Esophagus squamous epithelium (tissue), 5 donors: ENCODE measurements at places on chromosomes 11 and 22.

- H3K27me3 ChIP-seq = no peaks in the 10 kb centered on the region
- H3K4me3 ChIP-seq = no peak overlapping the region
- no peaks in the 10 kb centered on the region for H3K4me1 ChIP-seq
Observed at GRCh38 chr11:117748771-117749540, 48.1 kb downstream of the DSCAML1 start.

GRCh38 chr11:69513663-69514224, 32.3 kb downstream of the LINC01488 start:
- peaks cover 5% of the 10 kb centered on the region for H3K4me1 ChIP-seq
- H3K4me3 ChIP-seq = no peak overlapping the region
- H3K27ac ChIP-seq = no peak overlapping the region
- no peaks in the 10 kb centered on the region for H3K36me3 ChIP-seq

DNA sequence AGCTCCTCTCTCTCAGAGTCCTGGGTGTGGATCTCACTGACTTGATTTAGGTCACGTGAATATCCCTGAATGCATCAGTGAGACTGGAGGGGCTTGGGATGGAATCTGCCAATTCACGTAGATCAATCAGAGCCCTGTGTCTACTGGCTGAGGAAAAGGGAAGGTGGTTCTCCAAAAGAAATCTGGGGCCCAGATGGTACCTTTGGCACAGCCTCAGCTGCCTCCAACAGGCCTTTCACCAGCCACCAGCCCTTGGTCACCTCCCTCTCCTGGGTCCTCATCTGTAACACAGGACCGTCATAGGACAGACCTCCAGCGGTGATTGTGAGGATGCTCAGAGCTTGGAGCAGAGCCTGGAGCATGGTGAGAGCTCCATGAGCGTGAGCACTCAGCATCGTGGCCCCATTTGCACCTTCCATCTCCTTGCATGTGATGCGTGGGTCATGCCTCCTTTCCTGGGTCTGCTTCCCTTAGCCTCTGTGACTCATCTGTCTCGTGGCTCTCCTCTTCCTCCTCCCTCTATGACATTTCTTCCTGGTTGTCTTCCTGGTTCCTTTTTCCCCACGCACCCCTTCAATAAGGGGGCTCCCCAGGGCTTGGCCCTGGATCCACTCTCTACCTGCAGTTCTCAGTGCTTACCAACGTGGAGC, 7.5 kb upstream of the MIEF1 start:
- H3K27me3 ChIP-seq = no peaks in the 10 kb centered on the region
- no peaks in the 10 kb centered on the region for H3K36me3 ChIP-seq
- DNase-seq = no peak
- H3K4me3 ChIP-seq = no peak overlapping the region
- no peak overlapping the region for H3K27ac ChIP-seq

- H3K27ac ChIP-seq = no peak overlapping the region
- no peak for DNase-seq
- no peaks in the 10 kb centered on the region for H3K27me3 ChIP-seq
- H3K36me3 ChIP-seq = no peaks in the 10 kb centered on the region
Observed at GRCh38 chr11:77400775-77401449, 73.0 kb downstream of the PAK1 start.

- peaks cover 20% of the 10 kb centered on the region for H3K36me3 ChIP-seq
- peaks cover 22% of the 10 kb centered on the region for H3K4me1 ChIP-seq
- H3K4me3 ChIP-seq = no peak overlapping the region
- DNase-seq = no peak
- H3K27ac ChIP-seq = peak overlapping the region; percentile 21
Observed at GRCh38 chr22:31282748-31283468, 9.4 kb downstream of the PIK3IP1 start.

DNA sequence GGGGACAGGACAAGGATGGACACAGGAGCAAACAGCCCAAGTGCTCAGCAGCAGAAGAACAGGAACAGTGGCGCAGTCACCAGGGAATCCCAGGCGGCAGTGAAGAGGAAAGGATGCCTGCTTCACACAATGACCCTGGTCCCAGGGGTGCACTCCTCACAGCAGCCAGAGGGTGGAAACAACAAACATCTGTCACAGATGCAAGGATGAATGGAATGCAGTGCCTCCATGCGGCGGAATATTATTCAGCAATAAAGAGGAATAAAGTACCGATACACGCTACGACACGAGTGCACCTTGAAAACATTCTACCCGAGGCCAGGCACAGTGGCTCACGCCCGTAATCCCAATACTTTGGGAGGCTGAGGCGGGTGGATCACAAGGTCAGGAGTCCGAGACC, 12.7 kb downstream of the CSNK1E start:
- H3K27me3 ChIP-seq = no peaks in the 10 kb centered on the region
- no peak overlapping the region for H3K4me3 ChIP-seq
- H3K27ac ChIP-seq = peak overlapping the region; percentile 30
- peaks cover 82% of the 10 kb centered on the region for H3K4me1 ChIP-seq
- DNase-seq = no peak

DNA sequence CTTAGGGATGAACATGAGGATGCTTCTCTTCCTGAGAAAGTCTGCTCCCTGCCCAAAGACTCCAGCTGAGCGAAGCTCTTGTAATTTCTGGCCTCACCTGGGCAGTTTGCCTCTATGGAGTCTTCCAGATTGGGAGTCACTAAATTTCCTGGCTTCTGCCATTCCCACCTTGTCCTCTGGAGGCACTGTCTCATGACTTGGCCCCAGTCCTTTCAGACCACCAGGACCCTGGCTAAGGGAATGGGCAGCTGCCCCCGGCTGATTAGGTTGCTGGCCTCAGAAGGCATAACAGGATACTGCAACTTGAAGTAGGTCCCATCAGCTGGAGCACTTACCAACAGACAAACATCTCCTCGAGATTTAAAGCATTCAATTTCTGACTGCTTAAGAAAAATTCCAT, 128.1 kb upstream of the SPON1 start:
- DNase-seq = no peak
- no peaks in the 10 kb centered on the region for H3K27me3 ChIP-seq
- no peak overlapping the region for H3K4me3 ChIP-seq

DNA sequence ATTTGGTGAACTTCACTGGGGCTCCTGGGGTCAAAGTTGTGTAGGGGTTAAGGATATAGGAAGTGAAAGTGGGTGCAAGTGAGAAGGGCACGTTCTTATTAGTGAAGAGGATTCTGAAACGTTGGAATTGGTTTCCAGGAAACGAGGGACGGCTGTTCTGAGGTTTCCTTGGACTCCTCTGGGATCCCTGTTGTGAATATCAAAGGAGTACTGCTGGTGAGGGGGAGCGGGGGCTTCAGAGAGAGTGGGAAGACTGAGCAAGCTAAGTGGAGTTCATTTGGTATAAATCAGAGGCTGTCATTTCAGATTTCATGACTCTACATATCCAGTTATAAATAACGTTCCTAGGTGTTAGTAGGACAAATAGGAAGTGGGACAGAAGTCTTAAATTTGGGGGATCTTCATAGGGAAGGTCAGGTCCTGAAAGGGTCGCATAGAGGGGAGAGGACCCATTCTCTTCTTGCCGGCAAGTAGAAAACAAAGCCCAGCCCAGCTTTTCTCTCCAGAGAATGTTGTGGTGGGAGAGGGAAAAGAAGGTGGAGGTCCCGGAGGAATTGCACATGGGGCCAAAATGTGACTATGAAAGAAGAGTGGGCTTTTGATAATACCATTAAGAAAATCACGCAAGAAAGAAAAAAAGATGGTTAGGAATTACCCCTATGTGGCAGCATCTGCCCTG, 1.1 kb upstream of the NELL1 start:
- H3K27me3 ChIP-seq = peaks cover 6% of the 10 kb centered on the region
- no peak overlapping the region for H3K4me3 ChIP-seq
- DNase-seq = no peak
- no peak overlapping the region for H3K27ac ChIP-seq

DNA sequence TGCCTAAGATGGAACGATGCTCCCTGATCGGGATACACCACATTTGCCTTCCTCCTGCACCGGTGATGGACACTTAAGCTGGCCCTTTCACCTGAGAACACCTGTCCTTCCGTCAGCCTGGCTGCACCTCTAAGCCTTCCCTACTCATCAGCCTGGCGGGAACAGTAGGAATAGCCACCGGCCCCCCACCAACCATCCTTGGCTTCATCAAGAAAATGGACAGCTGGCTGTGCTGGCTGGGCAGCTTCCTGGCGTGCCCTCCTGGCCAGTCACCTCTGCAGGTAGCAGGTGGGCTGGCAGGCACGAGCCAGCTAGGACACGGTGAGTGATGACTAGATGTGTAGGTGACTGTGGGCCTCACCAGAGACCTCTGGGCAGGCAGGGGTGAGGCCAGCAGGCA, 142.8 kb downstream of the CTTN start:
- no peak overlapping the region for H3K4me3 ChIP-seq
- no peaks in the 10 kb centered on the region for H3K36me3 ChIP-seq
- no peak overlapping the region for H3K27ac ChIP-seq
- no peaks in the 10 kb centered on the region for H3K4me1 ChIP-seq

DNA sequence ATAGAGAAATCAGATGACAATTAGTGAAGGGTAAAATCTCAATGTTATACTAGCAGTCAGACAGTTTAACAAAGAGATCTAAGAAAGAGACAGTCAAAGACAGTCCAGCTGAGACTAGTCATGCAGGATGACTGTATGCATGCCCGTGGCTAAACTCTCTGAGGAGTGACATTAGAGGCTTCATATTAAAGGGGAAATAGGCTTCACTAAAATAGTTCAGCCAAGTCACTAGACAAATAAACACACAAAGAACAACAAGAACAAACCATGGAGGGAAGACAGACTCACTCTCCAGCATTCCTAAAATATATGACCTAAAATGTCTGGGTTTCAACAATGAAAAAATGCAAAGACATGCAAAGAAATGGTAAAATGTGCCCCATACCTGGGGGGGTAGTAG, 18.6 kb upstream of the APLNR start:
- no peak overlapping the region for H3K27ac ChIP-seq
- no peaks in the 10 kb centered on the region for H3K4me1 ChIP-seq
- H3K36me3 ChIP-seq = no peaks in the 10 kb centered on the region
- DNase-seq = no peak
- no peak overlapping the region for H3K4me3 ChIP-seq

DNA sequence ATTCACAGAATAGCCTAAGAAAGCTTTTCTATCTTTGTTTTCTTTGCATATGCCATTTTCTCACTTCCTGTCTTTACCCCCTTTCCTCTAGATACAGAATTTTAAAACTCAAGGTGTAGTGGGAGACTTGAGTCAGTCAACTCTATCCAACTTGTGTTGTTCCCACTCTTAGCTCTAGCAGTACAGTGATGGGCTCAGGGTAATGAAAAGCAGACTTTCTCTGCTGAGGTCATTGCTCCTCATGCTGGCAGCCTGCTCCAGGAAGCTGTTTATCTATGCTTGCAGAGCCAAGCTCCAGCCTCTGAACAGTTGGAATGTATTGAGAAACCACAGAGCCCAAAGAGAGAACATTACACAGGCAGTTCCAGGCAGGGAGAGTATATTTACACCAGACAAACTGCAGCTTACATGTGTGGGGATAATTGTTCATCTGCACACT, 68.1 kb downstream of the CSTPP1 start:
- no peak overlapping the region for H3K4me3 ChIP-seq
- peak overlapping the region; percentile 49 for H3K27ac ChIP-seq
- no peaks in the 10 kb centered on the region for H3K27me3 ChIP-seq
- no peaks in the 10 kb centered on the region for H3K36me3 ChIP-seq
- DNase-seq = no peak
- H3K4me1 ChIP-seq = peaks cover 16% of the 10 kb centered on the region

DNA sequence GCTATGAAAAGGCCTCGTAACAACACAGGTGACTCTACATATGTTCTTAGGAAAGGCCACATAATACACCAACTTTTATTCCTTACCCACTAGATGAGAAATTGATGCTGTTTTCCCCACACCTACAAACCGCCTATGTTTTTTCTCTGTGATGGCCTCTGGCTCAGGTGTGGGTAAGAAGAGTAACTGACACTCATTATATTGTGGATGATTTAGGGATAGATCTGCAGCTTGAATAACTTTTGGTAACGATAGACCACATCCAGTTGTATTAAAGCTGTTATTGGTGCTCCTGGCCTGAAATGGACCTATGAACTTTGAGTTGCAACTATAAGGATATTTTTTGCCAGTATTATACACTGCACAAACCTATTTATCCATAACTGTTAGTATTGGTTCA, 3.6 kb downstream of the LDHA start:
- no peak overlapping the region for H3K27ac ChIP-seq
- H3K4me1 ChIP-seq = peaks cover 38% of the 10 kb centered on the region
- H3K36me3 ChIP-seq = peaks cover 23% of the 10 kb centered on the region
- no peak for DNase-seq
- H3K4me3 ChIP-seq = no peak overlapping the region
- no peaks in the 10 kb centered on the region for H3K27me3 ChIP-seq

DNA sequence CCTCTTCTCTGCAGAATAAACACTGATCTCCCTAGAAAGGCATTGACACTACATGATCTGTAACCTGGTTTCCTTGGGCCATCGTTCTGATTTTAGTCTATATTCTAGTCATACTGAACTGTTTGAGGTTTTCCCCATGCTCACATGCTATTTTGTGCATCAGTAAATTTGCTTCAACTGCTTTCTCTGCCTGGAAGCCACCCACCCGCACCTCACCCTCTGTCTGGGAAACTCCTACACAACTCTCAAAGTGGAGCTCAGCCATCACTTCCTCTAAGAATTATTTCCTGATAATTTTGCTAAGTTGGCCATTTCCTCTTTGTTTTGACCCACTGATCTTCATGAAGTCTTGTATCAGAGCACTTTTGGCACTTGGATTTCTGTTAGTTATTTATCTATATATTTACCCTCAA, 36.1 kb downstream of the MMP20 start:
- no peak for DNase-seq
- no peak overlapping the region for H3K4me3 ChIP-seq
- no peaks in the 10 kb centered on the region for H3K4me1 ChIP-seq

DNA sequence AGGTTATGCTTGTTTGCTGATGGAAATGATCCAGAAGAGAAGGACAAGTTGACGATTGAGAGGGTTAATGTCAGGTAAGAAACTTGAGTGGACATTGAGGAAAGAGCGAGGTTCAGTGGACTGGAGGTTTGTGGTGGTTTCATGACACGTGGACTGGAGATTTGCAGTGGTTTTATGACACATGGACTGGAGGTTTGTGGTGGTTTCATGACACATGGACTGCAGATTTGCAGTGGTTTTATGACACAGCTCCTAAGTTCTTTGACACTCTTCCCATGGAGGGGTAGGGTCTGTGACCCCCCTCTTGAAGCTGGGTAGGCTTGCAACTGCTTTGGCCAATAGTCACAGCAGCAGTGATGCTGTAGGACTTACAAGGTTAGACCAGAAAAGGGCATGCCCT, 5.4 kb upstream of the MAPK8IP2 start:
- no peak overlapping the region for H3K27ac ChIP-seq
- H3K27me3 ChIP-seq = peaks cover 23% of the 10 kb centered on the region
- no peak for DNase-seq
- no peaks in the 10 kb centered on the region for H3K36me3 ChIP-seq

- H3K36me3 ChIP-seq = no peaks in the 10 kb centered on the region
- peaks cover 95% of the 10 kb centered on the region for H3K4me1 ChIP-seq
- H3K27me3 ChIP-seq = no peaks in the 10 kb centered on the region
- peak overlapping the region; percentile 67 for H3K4me3 ChIP-seq
- peak overlapping the region; percentile 90 for H3K27ac ChIP-seq
- no peak for DNase-seq
Observed at GRCh38 chr11:69010361-69010891, 2.6 kb downstream of the MRGPRF start.
